ENCODE measurements at places on chromosomes 5 and 9.

- no peak for DNase-seq
Measured at GRCh38 chr5:58466939-58467338, 7.1 kb upstream of the PLK2 start.

DNA sequence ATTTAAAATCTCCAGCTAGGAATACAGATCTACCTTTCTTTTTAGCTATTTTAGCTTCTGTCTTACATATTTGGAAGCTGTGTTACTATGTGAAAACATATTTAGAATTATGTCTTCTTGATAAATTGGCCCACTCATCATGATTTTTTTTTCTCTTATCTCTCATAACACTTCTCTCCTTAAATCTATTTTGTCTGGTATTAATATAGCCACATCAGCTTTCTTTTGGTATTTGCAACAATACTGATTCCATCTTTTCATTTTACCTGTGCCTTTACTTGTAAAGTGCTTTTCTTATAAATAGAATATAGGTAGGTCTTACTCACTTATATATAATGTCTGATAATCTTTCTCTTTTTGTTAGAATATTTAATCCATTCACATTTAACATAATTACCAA, 19.6 kb downstream of the PJA2 start:
- no peak for DNase-seq

DNA sequence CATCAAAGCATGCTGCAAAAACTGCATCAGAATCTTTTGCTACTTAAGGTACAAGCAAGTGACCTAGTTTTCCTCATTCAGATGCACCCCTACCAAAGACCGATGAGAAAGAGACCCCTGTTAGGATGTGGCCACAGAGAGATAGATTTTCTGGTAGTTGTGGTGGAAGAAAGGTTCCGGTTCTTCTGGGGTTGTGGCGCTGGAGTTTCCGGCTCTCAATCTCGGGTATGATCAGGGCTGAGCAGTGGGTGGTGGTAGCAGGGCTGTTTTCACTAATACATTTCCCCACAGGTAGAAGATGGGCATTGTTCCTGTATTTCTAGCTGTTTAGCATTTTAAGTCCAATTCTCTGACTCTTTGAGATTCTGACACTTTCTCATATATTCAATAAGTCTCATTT, 58.4 kb downstream of the PCSK1 start:
- DNase-seq, result no peak

DNA sequence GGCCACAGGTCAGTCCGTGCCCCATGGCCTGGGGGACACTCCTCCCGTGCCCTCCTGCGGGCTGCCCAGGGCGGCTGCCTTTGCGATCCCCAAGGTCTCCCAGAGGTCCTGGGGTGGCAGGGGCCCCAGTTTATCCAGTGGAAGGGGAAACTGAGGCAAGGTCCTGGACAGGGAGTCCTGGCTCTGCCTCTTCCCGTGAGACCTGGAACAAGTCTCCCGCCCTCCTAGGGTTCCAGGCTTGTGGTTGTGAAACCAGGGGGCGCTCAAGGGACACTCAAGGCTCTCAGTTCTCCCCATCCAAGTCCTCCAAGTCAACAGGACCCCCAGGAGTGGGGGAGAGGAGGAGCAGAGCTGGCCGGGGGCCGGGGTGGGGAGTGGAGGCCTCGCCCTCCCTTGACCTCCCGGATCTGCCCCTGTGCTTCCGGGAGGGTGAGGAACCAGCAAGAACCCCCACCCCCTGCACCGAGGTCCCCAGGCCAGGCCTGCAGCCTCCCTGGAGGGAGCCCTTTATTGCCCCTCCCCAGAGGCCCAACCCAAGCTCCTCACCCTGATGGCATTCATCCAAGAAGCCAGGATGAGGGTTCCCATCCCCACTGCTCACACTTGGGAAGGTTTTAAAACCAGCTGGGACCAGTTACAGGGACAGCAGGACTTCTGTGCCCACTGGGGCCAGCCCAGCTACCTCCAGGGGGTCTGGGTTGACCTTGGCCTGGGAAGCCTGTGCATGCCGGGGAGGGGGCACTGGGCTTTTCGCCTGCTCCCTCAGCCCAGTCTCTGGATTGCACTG, 24.7 kb upstream of the TMEM250 start:
- DNase-seq, result no peak

- DNase-seq, result peak; percentile 78
Measured at GRCh38 chr5:159911349-159911748, 4.9 kb upstream of the ADRA1B start.

- no peak for DNase-seq
Measured at GRCh38 chr5:19918780-19919179, 69.2 kb downstream of the CDH18 start.

DNA sequence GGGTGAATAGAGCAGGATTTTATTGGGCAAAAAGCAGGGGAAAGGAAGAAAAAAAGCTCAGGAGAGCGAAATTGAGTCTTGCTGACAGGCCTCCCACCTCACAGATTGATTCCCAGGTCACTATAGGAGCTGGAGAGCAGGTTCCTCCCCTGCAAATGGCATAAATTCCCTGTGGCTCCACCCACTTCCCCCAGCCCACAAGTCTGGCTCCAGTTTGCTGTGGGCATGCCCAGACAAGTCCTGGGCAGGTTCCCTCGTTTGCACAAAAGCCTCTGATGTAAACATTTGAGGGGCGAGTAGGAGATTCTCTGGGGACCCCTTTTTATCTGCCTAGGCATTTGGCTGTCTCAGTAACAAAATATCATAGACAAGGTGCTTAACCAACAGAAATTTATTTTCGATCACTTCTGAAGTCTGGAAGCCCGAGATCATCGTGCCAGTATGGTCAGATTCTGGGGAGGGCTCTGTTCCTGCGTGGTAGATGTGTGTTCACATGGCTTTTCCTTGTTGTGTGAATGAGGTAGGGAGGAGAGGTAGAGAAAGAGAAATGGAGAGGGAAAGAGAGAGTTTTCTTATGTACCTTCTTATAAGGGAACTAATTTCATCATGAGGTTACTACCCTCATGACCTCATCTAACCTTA, 614.5 kb downstream of the MAT2B start:
- DNase-seq, result peak; percentile 22

GRCh38 chr5:176603091-176603490, 6.9 kb downstream of the GPRIN1 start:
- no peak for DNase-seq

GRCh38 chr5:55175781-55176175, 2.8 kb upstream of the CDC20B start:
- no peak for DNase-seq

GRCh38 chr5:157574456-157575380, 857 bp downstream of the ADAM19 start:
- DNase-seq, result peak; percentile 28

GRCh38 chr9:109974918-109975276, 194.9 kb downstream of the PALM2AKAP2 start:
- DNase-seq, result no peak

GRCh38 chr5:179194201-179194910, 134.2 kb downstream of the ZNF354C start:
- DNase-seq, result no peak

DNA sequence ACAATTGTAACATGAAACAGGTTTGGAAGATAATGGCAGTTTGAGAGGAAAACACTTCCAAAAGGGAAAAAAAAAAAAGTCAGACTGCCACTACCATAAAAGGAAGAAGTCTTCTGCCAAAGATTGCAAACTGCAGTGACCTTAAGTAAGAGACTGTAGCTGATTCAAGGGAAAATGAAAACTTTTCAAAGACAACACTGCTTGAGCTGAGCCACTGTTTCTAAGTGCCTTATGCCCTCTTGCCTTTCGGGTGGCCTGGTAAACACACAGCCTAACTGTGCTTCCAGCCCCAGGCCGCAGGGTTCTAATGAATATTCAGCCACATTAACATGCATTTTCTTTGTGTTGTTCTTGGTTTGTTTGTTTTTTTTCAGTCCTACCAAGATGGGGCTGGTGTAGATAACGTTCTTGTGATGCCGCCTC, 354.6 kb downstream of the BNC2 start:
- no peak for DNase-seq

DNA sequence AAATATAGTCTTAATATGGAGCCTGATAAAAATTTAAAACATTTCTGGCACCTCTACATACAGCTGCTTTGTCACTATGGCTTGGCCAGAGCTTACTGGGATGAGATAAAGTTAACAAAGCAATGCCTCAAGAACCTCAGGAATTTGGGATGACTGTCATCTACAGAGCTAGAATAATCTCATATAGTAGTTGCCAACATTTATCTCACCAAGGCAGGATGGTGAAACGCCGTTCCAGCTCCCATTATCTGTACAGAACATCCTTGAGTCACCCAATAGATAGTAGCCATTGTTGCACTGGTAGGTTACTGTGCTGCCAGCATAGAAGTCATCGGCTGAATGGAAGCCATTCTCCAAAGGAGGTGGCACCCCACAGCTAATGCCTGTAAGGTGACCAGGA, 94.6 kb upstream of the TXNDC8 start:
- DNase-seq, result no peak

DNA sequence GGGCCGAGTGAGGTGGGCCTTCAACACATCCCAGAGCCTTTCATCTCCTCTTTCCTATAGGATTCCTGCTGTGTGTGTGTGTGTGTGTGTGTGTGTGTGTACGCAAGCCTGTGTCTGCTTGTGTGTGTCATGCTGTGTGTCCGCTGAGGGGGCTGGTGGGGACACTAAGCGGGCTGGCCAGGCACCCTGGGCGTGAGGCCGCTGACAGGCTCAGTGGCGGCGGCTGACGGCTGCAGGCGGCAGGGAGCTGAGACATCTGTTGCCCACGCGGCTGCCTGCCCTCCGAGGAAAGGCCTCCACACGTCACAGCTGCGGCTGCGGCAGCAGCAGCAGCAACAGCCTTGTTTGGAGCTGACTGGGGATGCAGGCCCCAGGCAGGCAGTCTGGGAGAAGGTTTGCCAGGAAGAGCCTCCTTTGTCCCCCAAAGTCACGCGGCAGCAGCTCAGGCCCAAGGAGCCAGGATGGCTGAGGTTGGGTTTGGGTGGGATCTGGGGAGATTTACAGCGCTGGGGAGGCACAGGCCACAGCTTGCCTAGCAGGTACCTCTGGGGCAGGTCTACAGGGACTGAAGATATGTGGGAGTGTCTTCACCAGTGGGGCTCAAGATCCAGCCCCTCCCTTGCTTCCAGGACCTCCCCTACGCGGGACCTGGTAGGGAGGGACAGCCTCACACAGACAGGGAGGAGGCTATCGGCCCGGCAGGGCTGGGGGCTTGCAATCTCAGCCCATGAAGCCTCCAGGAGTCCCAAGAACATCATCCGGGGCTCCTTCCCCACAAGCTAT, 1.8 kb downstream of the PDLIM4 start:
- DNase-seq, result no peak

DNA sequence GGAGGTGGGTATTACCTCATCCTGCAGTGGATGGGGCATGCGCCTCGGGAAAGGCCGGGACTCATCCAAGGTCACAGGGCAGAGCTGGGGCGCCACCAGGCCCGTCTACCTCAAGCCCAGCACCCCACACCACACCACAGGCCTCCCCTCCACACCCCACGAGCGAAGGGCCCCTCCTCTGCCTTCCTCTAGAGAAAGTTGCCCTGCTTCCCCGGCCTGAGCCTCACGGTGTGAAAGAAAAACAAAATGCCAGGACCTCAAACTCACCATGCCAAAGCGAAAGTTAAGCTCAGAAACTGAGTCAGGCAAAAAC, 161.1 kb downstream of the COL23A1 start:
- DNase-seq, result no peak

GRCh38 chr9:88256216-88256615, 117.9 kb upstream of the SPATA31C2 start:
- no peak for DNase-seq

GRCh38 chr5:56369361-56369811, 136.3 kb upstream of the ANKRD55 start:
- no peak for DNase-seq

- no peak for DNase-seq
Measured at GRCh38 chr5:8814105-8814504, 731.8 kb downstream of the SEMA5A start.

GRCh38 chr5:27062451-27062850, 24.1 kb upstream of the CDH9 start:
- no peak for DNase-seq

GRCh38 chr5:64767959-64768357, 533 bp downstream of the SREK1IP1 start:
- no peak for DNase-seq

DNA sequence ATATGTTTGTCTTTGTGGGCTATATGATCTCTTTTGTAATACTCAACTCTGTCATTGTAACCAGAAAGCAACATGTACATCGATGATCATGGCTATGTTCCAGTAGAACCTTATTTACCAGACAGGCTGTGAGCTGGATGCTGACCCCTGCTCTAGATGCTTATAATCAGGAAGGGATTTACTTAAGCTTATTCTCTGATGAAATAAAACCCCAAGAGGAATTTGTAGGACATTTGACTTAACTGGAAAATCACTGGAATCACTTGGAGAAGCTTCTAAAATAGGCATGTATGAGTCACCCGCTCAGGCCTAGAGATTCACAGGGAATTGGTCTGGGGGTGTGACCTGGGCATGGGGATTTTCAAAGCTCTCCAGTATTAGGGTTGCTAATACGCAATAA, 285.8 kb upstream of the ZNF608 start:
- DNase-seq, result no peak

DNA sequence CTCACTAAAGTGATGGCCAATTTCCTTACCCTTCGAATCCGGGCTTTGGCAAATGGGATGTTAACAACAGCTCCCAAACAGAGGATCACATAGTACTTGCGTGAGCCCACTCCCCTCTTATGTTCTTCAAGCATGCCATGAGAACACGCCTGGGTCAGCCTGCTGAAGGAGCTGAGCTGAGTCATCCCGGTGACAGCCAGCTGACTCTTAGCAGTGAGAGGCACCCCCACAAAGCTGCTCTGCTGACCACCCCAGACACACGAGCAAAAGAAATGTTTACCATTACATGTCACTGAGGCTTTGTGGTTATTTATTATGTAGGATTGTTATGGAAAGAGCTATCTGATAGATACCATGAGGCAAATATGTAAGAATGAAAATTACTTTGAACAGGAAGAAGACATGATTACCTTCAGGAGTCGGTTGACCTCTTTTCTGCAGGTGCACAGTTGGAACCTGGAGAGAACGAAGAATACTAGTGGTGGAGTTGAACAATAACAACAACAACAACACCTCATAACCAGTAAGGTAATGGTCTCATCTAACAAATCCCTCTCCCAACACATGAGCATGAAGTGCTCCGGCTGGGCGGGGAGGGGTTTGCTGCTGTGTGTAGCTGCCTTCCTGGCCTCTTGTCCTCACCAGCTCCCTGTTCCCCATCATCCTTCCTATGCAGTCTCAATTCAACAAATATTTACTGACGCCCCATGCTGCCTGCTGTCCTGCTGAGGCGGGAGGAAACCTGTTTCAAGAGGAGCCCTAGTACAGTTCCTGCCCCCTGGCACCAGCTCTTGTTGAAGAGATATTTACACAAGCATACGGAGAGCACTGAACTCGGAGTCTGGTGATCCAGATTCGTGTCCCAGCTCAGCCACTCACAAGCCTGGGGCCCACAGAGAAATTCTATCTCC, 69.4 kb upstream of the LHFPL2 start:
- no peak for DNase-seq

DNA sequence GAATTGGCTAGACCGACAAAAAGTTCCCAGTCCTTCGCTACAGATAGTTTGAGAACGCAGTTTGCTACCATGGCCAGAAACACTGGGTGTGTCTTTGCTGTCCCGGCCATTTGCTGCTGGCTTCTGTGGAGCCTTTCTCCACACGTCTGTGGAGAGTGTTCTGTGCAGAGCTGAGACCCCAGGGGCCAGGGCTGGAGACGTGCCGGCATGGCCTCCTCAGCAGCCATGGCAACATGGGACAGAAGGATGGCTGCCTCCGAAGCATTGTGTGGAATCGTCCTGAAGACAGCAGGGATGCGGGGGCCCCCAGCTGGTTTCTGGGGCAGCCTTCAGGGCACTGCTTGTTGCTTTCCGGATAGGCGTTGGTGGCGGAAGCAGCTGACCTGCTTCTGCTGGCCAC, 142.8 kb downstream of the GADD45G start:
- DNase-seq, result no peak

- no peak for DNase-seq
Measured at GRCh38 chr9:113349066-113349444, 286 bp upstream of the BSPRY start.

All from renal pelvis (tissue), 12 donors.